ENCODE measurements at places on chromosomes 4 and X.

DNA sequence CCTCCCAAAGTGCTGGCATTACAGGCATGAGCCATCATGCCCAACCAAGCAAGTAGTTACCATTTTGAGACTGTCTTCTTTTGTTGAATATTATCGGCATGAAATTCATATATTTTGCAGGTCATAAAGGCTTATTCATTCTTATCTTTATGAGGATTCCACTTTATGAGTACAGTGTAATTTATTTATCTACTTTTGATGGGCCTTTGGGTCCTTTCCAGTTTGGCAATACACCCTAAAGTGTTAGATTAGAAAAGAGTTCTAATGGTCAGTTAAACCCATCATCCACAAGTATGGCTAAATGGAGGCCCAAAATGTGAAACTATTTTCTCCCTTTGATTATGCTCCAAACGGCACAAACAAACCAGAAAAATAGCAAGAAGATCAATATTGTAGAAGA is 10.9 kb upstream of the ABCG2 start:
- DNase-seq: no peak

DNA sequence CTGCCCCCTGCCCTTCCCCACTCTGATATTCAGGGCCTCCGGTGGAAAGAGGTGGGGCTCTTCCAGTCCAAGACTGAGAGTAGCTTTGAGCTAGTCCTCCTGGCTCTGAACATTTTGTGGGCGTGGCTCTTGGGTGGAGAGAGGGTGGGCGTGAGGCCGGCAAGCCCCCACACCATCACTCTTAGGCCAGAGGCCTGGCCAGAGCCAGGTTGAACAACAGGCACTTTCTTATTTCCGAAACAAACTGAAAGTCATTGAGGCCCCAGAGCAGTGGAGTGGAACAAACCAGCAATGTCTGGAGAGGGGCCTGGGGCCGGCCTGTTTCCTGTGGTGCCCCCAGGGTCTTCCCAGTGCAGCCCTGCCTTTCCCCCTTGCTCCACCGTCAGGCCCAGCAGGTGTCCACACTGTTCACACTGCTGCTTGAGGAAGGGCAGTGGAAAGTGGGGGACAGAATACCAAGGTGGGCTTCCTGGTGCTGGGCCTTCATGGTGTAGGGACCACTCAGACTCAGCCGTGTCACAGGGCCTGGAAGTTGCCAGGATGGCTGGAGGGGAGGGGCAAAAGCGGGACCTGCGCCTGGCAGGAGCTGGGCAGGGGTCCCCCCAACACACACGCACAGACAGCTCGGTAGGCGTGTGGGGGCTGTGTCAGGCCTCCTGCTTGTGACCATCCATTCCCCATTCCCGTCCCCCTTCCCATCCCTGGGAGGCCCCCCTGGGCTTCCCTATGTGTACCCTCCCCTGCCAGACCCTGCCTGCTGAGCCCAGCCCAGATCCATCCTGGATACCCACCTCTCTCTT is 2.9 kb downstream of the ADRA2C start:
- no peak for DNase-seq

GRCh38 chr4:89572224-89572858 is 264.6 kb downstream of the SNCA start:
- no peak for DNase-seq

DNA sequence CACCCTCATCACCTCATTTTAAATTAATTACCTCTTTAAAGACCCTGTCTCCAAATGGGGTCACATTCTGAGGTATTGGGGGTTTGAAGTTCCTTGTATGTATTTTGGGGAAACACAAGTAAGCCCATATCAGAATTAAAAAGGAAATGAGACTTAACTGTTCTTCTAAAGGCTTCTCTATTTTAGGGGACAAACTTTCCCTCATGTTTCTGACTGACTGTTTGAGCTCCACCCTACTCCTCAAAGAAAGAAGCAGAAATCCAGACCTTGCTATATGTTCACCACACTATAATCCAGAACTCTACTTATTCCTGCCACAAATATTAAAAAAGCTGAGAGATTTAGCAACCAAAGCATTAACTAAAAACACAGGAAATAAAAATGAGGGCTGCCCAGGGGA is 258.8 kb downstream of the ARHGAP24 start:
- no peak for DNase-seq

DNA sequence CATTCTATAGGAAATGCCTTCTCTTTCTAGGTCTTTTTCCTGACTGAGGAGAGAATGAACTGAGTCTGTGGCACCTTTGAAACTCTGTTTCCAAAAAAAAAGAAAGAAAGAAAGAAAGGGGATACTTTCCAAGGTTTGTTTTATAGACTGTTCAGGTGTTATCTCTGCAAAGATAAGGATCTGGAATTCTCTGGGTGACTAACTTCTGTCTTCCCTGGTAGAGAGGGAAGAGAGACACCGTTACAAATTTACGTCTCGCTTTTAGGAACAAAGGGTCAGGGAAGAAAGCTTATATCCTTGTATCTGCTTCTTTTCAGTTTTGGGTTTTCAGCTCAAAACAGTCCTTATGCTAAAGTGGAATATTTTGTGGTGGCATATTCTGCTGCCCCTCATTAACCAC is 314.1 kb downstream of the RAPGEF2 start:
- no peak for DNase-seq

DNA sequence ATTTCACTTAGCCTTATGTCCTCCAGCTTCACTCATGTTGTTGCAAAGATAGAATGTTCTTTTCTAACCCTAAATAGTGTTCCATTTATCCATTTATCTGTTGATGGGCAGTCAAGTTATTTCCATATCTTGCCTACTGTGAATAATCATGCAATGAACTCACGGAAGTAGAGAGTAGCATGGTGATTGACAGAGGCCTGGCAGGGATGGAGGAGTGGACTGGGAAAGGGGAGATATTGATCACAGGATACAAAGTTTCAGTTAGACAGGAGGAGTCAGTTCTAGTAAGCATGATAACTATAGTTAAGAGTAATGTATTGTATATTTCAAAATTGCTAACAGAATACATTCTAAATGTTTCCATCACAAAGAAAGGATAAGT is 10.3 kb upstream of the CLNK start:
- DNase-seq: no peak

- DNase-seq: peak; percentile 67
Observed at GRCh38 chr4:70993181-70994068, at the start of gene DCK. Gene DCK (plus strand): TSS chr4:70993649. CDS start chr4:70993836, 187 bp downstream.

- DNase-seq: no peak
Observed at GRCh38 chrX:3450881-3451570, 104.6 kb upstream of the MXRA5 start.

DNA sequence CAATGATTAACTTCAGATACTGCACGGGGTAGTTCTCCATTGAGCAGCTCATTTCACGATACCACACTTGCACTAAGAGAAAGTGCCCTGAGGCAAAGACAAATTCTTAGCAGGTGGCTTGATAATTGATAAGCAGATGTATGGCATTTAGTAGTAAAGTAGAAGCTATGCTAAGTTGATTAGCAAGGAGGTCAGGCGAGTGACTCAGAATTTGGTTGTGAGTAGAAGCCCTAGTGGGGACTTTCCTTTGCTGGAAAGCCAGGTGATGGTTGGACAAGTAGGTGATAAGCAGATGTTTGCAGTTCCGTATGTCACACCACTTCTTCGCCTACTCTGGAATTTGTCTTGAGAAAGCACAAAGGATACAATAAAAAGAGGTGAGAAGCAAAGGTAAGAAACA is 58.7 kb downstream of the TLL1 start:
- DNase-seq: no peak

- no peak for DNase-seq
Observed at GRCh38 chrX:28223991-28224390, 242.7 kb upstream of the DCAF8L1 start.

- DNase-seq: no peak
Observed at GRCh38 chr4:22202975-22203710, 254.6 kb upstream of the KCNIP4 start.

DNA sequence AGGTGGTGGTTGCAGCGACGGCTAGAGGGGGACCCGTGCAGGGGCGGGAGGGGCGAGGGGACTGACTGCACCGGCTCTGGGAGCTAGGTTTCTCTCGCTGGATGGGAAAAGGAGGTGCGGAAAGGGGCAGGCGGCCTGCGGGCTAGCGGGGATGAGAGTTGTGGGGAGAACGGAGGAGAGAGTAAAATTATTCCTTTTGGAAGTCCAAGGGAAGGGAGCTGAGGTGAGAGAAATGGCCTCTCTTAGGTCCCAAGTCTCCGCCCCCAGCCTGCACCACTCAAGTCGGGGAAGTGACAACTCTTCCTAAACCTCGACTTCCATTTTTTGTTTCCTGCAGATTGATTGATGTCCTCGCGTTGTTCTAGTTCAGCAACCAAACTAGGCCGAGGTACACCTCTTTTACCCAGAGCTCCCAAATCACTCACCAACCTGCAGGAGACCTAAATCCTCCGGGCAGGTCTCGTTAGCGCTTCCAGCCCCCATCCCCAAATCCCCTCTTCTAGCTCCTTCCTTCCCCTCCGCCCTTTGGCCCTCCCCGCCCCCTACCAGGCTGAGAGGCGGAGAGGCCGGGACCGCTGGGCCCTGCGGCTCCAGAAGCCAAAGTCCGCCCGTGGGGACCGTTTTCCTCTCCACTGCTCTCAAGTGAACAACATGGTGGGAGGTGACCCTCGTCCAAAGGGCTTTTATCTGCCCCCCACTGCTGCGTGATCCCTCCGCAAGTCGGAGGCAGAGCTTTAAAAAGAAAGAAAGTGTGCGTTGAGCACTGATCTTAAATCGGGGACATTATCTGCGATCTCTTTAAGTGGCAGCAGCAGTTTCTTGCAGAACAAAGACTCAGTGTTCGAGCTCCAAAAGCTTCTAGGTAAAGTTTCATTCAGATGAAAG is 7.3 kb downstream of the PITX2 start:
- DNase-seq: no peak

GRCh38 chr4:105972946-105973621 is 77.8 kb downstream of the NPNT start:
- DNase-seq: no peak

DNA sequence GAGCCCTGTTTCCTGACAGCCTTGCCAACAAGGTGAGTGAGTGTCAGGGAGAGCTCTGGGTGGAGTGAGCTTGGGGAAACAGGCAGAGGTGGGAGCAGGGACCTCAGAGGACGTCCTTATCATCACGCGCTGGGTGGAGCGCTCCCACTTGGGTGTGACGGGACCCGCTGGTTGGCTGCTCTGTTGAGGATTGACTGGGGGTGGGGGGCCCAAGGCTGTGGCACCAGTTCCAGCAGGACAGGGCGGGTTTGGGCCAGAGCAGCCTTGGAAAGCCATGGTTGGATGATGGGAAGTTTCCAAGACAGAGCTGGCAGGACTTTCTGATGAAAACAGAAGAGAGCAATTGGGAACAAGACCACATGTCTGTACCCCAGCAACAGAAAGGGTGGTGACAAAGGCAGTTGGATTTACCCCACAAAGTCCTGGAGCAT is 3.0 kb upstream of the PCGF3 start:
- no peak for DNase-seq

GRCh38 chrX:102129473-102129872 is 4.0 kb downstream of the TCEAL2 start:
- no peak for DNase-seq

DNA sequence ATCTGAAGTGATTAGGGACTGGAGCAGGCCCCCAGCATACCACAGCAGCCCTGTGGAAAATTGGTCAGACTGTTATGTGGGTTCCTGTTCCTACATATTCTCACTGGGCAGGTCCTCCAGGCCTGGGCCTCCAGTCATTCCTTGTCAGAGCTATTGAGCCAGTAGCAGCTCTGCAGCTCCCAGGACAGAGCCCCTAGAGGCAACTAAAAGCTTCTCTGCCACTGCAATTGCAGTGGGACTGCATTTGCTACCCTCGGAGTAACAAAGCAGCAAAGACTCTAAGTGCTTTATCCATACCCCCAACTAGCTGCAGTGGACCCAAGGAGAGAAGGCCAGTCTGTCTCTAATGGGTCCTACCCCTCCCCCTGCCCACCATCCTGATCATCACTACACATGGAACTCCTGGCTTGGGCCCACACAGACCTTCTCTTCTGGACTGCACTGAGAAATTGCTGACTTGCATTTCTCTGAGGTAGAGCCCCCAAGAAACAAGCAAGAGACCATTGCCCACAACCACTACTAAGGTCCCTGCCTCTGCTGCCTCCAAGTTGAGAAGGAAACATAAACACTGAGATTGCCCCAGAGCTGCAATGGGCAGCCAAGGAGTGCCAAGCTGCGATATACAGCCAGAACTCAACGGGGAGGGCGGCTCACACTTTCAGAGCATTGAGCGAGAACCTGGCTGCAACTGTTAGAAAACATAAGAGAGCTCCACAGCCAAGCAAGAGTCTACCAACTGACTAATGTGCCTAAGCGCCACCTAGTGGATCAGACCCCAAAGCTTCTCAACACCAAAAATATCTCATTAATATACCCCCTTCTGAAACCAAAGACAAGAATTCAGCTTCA is 738.7 kb upstream of the NDST4 start:
- peak; percentile 5 for DNase-seq

GRCh38 chr4:173937631-173938270 is 345.7 kb downstream of the FBXO8 start:
- no peak for DNase-seq

DNA sequence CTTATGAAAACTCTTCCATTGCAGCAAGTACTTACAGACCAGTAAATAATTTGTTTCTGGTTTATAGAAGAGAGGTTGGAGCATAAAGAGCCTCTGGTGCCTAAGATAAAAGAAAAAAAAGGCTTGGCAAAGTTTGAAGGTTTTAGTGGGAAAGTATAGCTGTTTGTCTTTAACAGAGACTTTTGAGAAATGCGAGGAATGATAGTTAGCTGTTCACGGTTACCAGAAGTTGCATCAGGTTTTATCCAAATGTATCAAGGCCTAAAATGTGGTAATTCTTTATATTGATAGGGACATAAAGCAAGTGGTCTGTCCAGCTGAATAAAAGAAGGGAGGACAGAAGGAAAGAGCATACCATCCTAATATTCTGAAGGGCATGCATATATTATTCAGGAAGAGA is 29.3 kb downstream of the RAP1GDS1 start:
- DNase-seq: no peak

DNA sequence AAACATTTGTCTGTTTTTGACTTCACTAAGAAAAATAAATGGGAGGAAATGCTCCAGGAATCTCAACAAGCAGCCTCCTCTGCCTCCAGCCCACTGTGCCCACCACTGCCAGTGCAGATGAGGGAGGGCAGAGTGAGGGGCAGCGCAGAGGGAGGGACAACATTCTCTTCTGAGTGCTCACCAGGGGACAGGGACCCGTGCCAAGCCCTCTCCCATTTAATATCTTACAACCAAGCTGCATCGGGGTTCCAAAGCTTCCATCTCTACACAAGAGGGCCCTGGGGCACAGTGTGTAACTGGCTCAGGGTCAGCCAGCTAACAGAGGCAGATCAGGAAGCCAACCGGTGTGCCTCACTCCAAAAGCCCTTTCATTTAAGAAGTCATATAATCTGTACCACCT is 120.4 kb downstream of the NSUN7 start:
- no peak for DNase-seq

DNA sequence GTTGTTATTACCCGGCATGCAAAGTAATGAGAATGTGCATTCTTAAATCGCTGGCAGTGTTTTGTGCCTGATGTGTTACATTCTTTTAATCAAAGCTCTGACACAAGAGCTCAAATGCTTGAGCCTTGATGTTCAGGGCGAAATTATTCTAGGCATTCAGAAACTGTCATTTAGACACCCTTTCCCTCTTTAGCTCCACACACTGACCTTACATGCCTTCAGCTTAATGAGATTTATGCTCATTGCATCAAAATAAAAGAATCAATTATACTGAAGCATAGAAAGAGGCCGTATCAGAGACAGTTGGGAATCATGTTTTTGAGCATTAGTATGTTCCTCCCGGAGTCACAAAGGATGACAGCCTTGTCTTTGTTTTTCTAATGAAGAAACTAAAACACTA is 56.7 kb downstream of the FAM114A1 start:
- DNase-seq: no peak

GRCh38 chr4:159191989-159192388 is 89.1 kb downstream of the RAPGEF2 start:
- DNase-seq: no peak

- no peak for DNase-seq
Observed at GRCh38 chrX:124488412-124489161, 142.2 kb downstream of the SH2D1A start.

Data from GM19239 (cell line).